ENCODE measurements at places on chromosomes 1 and 21. TPM values are rescaled to one million over a fixed set of nuclear protein-coding genes. Genes with fewer than 3 reads are reported as not detected.

DENND2D gene
- total RNA-seq = 16.1 TPM

VCAM1 gene
- total RNA-seq = 22.4 TPM

FAM72C gene
- total RNA-seq = 0.52 TPM

OR2T6 gene
- total RNA-seq = not detected

LMOD1 gene
- 14.8 TPM for total RNA-seq

TGFB2 gene
- total RNA-seq = 4.9 TPM

PTGFR gene
- total RNA-seq = 3.0 TPM

INSRR gene
- total RNA-seq = under 0.01 TPM

KCNA3 gene
- total RNA-seq = 2.3 TPM

CASQ2 gene
- 0.26 TPM for total RNA-seq

DNA sequence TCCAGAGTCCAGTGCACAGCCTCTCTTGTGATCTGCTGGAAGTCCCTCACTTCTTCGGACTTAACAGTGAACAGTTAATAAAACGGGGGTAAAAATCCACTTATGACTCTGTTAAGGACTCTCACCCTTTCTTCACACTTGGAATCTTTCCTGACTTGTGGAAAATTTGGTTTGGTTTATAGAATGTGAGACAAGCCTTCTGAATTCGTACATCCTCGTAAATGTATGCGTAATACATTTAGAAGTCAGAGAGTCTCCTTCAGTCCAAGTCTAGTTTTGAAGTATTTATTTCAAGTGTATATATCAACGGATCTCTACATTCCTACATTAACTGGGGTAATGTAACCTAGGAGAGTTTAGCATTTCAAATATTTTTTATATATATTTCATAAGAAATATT, 270.4 kb downstream of the KCNJ6 start:
- H3K27me3 ChIP-seq = no peaks in the 10 kb centered on the region
- no peak overlapping the region for H3K4me3 ChIP-seq
- no peaks in the 10 kb centered on the region for H3K36me3 ChIP-seq
- DNase-seq = no peak
- no peak overlapping the region for H3K27ac ChIP-seq
- no peaks in the 10 kb centered on the region for H3K4me1 ChIP-seq

DNA sequence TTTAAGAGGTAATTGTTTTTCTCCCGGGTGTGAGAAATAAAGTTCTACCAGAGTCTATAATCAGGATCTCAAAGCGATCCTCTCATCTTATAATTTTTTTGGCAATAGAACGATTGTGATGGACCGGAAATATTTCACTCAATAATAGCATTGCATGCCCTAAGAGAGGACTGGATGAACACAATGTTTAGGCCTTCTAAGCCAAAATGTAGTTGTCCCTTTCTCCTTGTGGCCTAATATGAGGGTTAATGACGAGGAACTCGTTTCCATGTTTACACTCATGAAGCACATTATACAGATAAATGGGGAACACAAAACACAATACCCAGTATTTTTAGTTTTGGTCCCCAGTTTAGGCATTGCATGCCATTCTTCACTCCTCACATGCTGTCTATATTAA, 5.9 kb downstream of the TBX15 start:
- peaks cover 35% of the 10 kb centered on the region for H3K4me1 ChIP-seq
- no peak overlapping the region for H3K4me3 ChIP-seq
- no peak overlapping the region for H3K27ac ChIP-seq
- no peak for DNase-seq

GRCh38 chr1:22500058-22500457, 48.4 kb downstream of the ZBTB40 start:
- DNase-seq = no peak
- H3K4me3 ChIP-seq = no peak overlapping the region
- peaks cover 72% of the 10 kb centered on the region for H3K4me1 ChIP-seq
- no peaks in the 10 kb centered on the region for H3K27me3 ChIP-seq
- H3K27ac ChIP-seq = no peak overlapping the region

GRCh38 chr1:65939636-65940035, 146.9 kb downstream of the PDE4B start:
- no peak overlapping the region for H3K27ac ChIP-seq
- no peak overlapping the region for H3K4me3 ChIP-seq
- no peaks in the 10 kb centered on the region for H3K27me3 ChIP-seq
- no peak for DNase-seq
- H3K36me3 ChIP-seq = no peaks in the 10 kb centered on the region
- no peaks in the 10 kb centered on the region for H3K4me1 ChIP-seq

DNA sequence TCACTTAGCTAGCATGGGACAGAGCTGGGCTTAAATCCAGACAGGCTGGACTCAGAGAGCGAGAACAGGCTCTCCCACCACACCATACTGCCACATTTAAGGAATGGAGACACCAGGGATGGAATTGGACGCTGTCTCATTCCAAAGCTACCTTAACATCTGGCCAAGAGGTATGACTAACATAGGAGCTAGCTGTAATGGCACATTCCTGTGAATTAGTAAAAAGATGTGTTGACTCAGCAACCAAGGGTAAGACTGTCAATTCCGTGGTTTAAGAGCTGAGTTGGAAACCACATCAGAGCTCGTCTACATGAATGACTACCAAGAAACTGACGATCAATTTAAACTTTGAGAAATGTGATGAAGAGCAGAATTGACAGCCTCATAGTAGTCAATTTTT, 8.3 kb upstream of the TNFRSF9 start:
- DNase-seq = no peak
- H3K27ac ChIP-seq = no peak overlapping the region
- H3K36me3 ChIP-seq = no peaks in the 10 kb centered on the region
- no peak overlapping the region for H3K4me3 ChIP-seq
- H3K4me1 ChIP-seq = peaks cover 7% of the 10 kb centered on the region

DNA sequence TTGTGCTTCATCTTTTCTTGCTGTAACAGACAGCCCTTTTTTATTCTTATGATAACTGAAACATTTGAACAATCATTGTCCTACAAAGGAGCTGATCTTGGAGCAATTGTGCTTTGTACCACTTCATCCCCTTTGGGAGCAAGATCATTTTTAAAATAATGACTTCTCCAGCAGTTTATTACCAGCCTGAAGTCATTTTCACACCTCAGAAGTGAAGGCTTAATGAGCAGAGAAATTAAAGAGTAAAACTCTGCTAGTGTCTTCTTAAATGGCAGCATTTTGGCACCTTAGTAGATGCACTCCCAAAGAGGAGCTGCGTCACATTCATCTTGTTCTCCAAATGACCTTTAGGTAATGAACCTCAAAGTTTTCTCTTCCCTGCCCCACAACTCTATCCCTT, 439.6 kb upstream of the CAMK1G start:
- H3K27ac ChIP-seq = no peak overlapping the region
- no peak overlapping the region for H3K4me3 ChIP-seq
- DNase-seq = no peak
- no peaks in the 10 kb centered on the region for H3K4me1 ChIP-seq

DNA sequence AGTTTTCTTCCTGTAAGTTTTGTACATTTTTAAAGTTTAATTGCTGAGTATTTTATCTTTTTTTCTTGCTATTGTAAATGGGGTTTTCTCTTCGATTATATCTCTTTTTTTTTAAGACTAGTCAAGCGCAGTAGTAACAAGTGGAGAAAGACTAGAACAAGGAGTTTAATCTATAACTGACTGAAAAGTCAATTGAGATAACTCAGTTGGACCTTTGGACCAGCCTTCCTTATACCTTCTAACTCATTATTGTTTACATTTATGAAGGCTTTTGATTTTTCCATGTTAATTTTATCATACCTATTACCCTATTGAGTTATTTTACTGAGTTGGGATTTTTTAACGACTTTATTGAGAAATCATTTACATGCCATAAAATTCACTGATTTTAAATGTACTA, 81.2 kb downstream of the SMYD3 start:
- no peak overlapping the region for H3K27ac ChIP-seq
- no peak overlapping the region for H3K4me3 ChIP-seq
- H3K36me3 ChIP-seq = no peaks in the 10 kb centered on the region
- H3K27me3 ChIP-seq = no peaks in the 10 kb centered on the region

GRCh38 chr1:153922076-153922971, 448 bp downstream of the GATAD2B start:
- no peak for DNase-seq
- H3K4me1 ChIP-seq = peaks cover 38% of the 10 kb centered on the region
- H3K36me3 ChIP-seq = no peaks in the 10 kb centered on the region
- H3K27ac ChIP-seq = peak overlapping the region; percentile 70
- H3K27me3 ChIP-seq = no peaks in the 10 kb centered on the region

DNA sequence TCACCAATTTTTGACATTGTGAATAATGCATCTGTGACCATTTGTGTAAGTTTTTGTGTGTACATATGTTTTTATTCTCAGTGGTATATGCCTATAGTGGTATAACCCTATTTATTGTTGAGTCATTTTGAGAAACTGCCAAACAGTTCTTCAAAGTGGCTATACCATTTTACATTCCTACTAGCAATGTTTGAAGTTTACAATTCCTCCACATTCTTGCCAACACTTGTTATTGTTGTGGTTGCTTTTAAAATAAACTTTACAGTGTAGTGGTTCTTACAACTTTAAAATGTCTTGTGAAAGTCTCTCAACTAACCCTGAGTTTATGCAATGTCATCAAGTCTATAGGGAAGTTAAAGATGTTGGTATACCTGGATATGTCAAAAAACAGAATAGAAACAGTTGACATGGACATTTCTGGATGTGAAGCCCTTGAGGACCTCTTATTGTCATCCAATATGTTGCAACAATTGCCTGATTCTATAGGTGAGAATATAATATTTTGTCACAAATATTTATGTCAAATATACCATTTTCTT, 219.4 kb downstream of the LRRC40 start:
- no peak overlapping the region for H3K27ac ChIP-seq
- DNase-seq = no peak
- H3K4me3 ChIP-seq = no peak overlapping the region
- H3K36me3 ChIP-seq = no peaks in the 10 kb centered on the region
- no peaks in the 10 kb centered on the region for H3K27me3 ChIP-seq

DNA sequence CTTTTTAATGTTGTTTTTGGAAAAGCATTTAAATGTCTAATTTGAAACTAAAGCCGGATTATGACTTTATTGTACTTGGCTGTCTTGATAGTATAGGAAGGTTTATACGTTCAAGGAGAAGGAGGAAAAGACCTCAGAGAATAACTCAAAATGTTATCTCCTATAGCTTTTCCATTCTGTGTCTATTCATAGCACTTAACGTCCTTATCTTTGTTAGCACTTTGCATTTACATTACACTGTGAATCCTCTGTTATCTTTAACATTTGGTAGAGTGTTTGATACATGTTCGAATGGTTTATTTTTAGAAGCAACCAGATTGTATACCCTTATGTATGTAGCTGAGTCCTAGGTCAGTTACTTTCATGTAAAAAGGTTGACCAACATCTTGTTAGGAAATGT, 50.8 kb upstream of the PODN start:
- H3K4me3 ChIP-seq = no peak overlapping the region
- H3K27me3 ChIP-seq = no peaks in the 10 kb centered on the region

- peaks cover 17% of the 10 kb centered on the region for H3K4me1 ChIP-seq
- no peaks in the 10 kb centered on the region for H3K27me3 ChIP-seq
- H3K4me3 ChIP-seq = no peak overlapping the region
- no peaks in the 10 kb centered on the region for H3K36me3 ChIP-seq
- no peak overlapping the region for H3K27ac ChIP-seq
Observed at GRCh38 chr1:228377664-228378089, 29.0 kb downstream of the TRIM11 start.

DNA sequence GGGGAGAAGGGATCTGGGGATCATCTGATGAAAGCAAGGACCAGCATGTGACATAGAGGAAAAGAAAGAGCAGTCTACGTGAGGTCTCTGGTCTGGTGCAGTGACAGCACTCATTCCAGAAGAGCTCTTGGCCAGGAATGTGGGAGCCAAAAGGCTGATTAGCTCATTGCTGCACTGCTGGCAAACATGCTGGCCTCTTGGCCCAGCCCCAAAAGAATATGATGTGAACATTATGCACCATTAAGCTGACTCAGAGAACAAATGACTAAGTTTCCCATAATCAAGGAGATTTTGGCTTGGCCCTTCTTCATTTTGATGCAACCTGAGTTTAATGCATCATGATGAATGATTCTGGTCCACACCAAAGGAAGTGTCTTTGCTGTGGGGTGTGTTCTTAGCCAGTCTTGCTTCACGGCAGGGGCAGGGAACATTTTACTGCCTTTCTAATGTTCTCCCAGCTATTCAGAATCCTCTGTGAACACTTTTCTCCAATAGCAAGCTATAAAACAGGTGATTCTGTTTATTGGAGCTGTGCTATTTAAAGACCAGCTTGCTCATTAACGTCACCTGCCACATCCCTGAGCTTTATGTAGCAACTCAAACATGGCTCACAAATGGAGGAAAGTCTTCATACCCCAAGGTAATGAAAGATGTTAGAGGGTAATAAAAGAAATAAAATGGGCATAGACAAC, 55.1 kb downstream of the PCBP3 start:
- H3K4me3 ChIP-seq = no peak overlapping the region
- no peaks in the 10 kb centered on the region for H3K36me3 ChIP-seq
- H3K27ac ChIP-seq = no peak overlapping the region
- H3K4me1 ChIP-seq = no peaks in the 10 kb centered on the region
- no peaks in the 10 kb centered on the region for H3K27me3 ChIP-seq

GRCh38 chr1:30043731-30044408, 679.5 kb downstream of the MATN1 start:
- H3K36me3 ChIP-seq = no peaks in the 10 kb centered on the region
- no peaks in the 10 kb centered on the region for H3K27me3 ChIP-seq
- H3K4me1 ChIP-seq = no peaks in the 10 kb centered on the region
- H3K4me3 ChIP-seq = no peak overlapping the region
- no peak for DNase-seq

DNA sequence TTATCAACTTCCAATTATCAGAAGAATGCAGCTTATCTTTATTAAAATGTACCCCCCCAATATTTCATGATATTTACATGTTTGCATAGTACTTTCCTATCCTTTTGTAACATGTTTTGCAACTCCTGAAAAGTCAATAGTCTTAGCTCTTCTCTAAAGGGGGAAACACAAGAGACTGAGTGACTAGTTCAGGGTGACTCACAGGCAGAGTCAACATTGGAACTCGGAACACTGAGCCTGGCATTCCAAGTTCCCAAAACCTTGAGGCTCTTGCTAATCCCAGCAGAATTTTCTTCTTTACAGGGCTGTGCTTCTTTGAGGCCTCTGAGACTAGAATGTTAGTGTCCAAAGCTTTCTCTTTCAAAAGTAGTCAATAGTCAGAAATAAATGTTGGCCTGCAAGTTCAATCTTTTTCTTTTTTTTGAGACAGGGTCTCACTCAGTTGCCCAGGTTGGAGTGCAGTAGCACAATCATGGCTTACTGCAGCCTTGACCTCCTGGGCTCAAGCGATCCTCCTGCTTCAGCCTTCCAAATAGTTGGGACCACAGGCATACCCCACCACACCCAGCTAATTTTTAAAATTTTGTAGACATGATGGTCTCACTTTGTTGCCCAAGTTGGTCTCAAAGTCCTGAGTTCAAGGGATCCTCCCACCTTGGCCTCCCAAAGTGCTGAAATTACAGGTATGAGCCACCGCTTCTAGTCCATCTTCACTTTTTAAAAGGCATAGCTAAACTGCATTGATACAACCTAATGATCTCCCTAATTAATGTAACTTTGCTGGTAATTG, 37.5 kb downstream of the ZNF281 start:
- DNase-seq = peak; percentile 10
- peaks cover 28% of the 10 kb centered on the region for H3K4me1 ChIP-seq
- no peak overlapping the region for H3K27ac ChIP-seq
- no peaks in the 10 kb centered on the region for H3K36me3 ChIP-seq
- no peak overlapping the region for H3K4me3 ChIP-seq

GRCh38 chr21:42622284-42622683, 31.1 kb upstream of the PDE9A start:
- no peak for DNase-seq
- peaks cover 16% of the 10 kb centered on the region for H3K4me1 ChIP-seq
- H3K27ac ChIP-seq = no peak overlapping the region

Data from body of pancreas (tissue), 4 donors.